ENCODE measurements at places on chromosomes 4 and X.

DNA sequence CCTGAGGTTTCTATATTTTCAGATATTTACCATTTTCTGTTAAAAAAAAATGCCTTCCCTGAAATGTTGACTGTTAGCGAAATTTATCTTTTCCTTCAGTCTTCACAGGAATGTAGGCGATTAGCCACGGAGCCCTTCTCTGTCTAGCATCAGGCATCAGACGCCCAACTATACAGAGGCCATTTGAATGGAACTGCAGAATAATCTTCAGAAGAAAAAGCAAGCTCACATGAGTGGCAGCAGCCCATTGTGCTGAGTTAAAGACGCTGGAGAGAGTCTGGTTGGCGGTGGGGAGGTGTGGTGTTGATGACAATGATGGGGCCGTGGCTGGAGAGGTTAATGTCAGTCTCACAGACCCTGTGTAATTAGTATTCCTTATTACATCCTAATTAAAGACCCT, 196.8 kb upstream of the LEF1 start:
- no peak for DNase-seq

GRCh38 chrX:46531442-46531841, 13.8 kb downstream of the ZNF674 start:
- DNase-seq, result no peak

DNA sequence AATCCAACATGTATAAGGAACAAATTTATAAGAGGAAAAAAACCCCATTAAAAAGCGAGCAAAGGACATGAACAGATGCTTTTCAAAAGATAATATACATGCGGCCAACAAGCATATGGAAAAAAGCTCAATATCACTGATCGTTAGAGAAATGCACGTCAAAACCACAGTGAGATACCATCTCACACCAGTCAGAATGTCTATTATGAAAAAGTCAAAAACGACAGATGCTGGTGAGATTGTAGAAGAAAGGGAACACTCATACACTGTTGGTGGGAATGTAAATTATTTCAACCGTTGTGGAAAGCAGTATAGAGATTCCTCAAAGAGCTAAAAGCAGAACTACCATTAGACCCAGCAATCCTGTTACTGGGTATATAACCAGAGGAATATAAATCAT, 465.4 kb downstream of the TMA16 start:
- DNase-seq, result no peak

DNA sequence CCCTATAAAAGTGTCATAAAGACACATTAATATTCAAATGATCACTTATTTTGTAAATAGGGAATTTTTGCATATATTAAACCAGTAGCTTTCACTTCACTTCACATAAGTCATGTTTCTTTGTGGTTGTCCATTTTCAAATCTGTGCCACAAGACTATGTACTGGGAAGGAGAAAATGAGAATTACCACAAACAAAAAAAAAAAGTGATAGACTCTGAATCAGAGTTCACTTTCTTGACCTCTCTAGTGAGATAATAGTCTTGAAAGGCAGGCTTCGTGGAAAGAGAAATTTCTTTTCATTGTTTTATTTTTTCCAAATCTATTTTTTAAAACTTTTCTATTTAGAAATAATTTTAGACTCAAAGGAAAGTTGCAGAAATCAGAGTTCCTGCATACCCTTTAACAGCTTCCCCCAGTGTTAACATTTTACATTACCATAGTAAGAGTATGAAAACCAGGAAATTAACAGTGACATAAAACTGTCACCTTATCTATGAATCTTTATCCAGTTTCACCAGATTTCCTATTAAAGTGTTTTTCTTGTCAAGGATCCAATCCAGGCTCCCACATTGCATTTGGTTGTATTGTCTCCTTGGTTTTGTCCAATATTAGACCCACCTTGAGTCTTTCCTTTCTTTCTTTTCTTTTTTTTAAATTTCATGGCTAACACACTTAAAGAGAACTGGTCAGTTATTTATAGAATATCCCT, 215.4 kb upstream of the PGRMC2 start:
- no peak for DNase-seq

All from fibroblast of pulmonary artery (primary cell).